ENCODE measurements at places on chromosomes 4 and X. TPM values are rescaled to one million over a fixed set of nuclear protein-coding genes. Genes with fewer than 3 reads are reported as not detected.

The CT45A2 gene
- total RNA-seq: not detected

The MXRA5 gene
- total RNA-seq: not detected

The CT47B1 gene
- not detected for total RNA-seq

The HPGD gene
- total RNA-seq: 11.5 TPM

The FRYL gene
- total RNA-seq: 75.0 TPM

The LNX1 gene
- not detected for total RNA-seq

DNA sequence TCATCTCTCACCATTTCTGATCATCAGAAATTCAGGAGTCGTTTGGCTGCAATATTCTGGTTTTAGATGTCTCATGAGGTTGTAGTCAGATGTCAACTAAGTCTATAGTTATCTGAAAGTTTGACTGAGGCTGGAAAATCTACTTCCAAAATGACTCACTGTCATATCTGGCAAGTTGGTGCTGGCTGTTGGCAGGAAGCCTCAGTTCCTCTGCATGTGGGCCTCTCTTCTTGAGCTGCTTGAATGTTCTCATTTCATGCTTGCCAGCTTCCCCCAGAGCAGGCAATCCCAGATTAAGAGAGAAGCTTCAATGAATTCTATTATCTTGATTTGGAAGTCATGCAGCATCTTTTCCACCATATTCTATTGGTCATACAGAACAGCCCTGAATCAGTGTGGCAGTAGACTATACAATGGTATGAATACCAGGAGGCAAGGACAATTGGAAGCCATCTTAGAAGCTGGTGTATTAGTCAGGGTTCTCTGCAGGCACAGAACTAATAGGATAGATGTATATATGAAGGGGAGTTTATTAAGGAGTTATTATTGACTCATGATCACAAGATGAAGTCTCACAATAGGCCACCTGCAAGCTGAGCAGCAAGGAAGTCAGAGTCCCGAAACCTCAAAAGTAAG, 46.8 kb upstream of the ELF2 start:
- peak; percentile 78 for ATAC-seq

DNA sequence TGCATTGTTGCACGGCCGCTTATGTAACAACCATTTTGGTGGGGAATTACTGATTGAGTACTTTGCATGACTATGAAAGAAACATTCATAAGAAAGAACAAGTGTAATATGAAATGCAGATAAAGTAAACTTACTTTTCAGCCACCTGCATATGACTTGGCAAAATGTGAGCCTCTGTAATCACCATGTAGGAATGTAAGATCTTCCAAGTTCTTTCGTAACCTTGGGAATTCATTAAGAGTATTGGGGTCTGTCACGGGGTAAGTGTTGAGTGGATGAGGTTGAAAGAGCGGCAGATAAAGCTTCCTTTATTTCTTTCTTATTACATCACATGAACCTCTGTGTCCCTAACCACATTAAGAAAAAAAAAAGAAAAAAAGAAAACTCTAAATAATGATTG, 348.5 kb upstream of the NR3C2 start:
- ATAC-seq: no peak

GRCh38 chr4:135240796-135241195, 1039.2 kb upstream of the PABPC4L start:
- no peak for ATAC-seq

DNA sequence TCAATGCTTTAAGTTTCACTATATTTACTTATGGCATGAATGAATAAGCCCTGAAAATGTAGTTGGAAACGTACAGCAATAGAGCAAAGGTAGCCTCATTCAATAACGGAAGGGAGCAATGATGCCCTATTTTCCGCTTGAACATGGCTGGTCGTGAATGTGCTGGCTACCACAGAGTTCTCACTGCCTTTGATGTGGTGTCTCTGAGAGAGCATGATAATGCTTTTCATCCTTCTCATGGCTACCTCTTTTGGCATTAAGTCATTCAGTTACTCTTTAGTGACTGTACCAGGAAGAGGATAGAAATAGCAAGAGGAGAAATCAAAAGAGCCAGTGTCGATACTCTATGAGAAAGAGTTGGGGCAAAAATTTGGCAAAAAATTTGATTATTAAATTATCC, 308.0 kb downstream of the PPP3CA start:
- ATAC-seq: peak; percentile 89

DNA sequence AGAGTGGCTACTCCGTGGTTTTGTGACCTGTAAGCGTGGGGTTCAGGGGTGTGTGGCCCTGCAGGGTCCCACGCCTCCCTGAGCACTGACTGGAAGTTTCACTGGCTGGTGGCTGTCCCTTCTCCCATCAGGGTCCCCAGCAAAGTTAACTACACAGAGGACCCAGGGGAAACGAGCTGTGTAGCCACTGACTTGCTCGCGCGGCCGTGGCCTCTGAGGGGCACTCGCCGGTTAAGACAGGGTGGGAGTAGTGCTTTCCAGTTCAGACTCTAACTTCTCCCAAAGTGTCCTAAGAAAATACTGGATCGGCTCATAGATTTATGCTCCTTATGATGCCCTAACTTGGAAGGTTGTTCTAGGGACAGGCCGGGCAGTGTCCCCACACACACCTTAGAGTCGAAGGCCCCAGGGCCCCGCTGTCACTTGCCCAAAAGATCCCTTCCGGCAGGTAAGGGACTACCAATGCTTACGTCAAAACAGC, 28.2 kb downstream of the NELFA start:
- no peak for ATAC-seq

DNA sequence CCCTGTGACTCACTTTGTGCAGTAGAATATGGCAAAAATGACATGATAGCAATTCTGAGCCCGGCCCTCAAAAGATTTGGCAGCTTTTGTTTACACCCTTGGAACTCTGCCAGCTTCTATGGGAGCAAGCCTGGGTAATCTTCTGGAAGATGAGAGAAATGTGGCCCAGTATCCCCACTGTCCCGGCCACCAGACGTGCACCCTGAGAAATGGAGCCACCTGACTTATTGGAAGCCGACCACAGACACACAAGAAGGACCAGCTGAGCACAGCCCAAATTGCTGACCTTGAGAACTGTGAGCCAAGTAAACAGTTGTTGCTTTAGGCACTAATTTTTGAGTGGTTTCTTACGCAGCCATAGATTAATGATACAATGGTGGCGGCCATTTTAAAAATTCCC, 197.0 kb downstream of the STIM2 start:
- no peak for ATAC-seq

GRCh38 chrX:16119353-16120220, 3.8 kb upstream of the GRPR start:
- peak; percentile 66 for ATAC-seq

- ATAC-seq: no peak
Measured at GRCh38 chrX:458631-459061, 71.9 kb upstream of the PPP2R3B start.

- no peak for ATAC-seq
Measured at GRCh38 chrX:49272421-49272820, 2.8 kb downstream of the PPP1R3F start.

- ATAC-seq: no peak
Measured at GRCh38 chr4:61997831-61998230, 797.7 kb downstream of the ADGRL3 start.

DNA sequence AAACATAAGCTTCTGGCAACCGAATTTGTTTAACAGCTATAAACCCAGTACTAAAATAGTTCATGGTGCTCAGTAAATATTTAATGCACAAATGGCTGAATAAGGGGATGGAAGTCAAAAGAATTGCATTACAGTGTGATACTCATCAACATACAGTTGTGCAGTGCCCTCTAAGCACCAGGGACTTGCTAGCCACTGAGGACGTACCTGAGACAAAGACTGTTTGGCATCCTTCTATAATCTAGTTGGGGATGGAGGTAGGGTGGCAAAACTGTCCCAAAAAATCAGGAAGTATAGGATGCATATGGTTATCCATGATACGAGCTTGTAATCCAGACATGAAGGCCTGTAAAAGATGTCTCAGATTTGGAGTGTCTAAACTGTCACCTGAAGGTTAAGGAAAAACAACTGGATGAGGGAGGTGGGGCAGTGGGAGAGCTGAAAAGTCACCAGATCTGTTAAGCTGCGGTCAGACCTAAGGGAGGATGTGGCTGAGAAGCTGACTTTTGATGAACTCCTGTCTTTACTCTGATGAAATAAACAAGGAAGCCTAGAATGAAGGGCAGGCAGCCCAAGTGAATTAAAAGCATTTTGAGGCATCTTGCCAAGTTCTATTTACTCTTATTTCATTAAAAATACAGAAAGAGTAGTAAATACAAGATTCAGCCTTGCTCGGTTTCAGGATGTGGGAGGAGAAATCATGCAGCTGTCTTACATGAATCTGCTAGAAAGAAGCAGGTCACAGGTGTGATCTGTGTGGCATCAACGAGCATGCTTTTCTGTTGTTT, 12.0 kb upstream of the CD38 start:
- peak; percentile 88 for ATAC-seq

DNA sequence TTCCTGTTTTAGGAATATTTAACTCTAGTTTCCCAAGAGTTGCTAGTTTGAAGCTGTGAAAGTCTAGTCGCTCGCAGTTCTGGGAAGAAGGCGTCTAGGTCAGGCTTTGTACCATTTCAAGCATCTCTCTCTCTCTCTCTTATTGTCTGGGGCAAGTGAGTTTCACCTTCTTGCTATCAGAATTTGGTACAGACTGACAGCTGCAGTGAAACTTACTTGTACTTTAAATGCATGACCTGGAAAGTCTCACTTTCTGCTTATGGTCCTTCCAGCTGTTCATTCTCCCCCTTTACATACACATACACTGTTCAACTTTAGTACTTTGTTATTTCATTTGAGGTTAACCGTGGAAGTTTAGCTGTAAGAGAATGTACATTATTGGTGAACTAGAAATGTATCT, 4.4 kb downstream of the FRMPD4 start:
- no peak for ATAC-seq

DNA sequence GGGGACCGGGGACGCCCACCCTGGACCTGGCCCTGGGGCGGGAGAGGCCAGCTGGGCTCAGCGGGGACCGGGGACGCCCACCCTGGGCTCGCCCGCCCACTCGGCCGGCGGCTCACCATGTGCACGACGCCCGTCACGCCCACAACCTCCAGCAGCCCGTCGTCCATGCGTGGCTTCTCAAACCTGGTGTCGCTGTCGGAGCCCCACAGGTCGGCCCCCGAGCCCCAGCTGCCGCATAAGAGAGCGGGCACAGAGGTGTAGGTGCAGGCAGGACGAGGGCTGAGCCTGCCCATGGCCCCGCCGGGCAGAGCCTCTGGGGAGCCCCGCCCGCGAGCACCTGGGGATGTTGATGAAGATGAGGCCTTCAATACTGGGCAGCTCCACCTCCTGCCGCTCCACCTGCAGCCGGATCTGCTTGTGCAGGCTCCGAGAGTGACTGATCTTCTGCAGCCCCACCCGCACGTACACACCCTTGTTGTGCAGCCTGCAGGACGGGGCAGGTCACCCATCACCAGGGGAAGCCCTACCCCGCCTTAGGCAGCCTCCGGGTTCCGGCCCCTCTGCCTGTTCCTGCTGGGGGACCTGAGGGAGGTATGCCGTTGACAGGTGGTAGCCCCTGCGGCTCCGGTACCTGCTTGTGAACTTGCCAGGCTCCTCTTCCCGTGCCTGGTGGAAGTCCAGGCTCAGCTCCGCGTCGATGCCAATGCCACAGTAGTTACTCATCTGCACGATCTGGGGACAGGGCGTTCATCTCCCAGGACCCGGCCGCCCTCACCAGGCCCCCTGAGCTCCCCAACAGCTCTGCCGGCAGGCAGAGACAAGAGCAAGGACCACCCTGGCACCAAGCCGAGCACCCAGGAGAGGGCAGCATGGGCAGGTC, 11.8 kb downstream of the DGKQ start:
- no peak for ATAC-seq

- ATAC-seq: no peak
Measured at GRCh38 chr4:139609647-139610046, 53.6 kb upstream of the SETD7 start.

DNA sequence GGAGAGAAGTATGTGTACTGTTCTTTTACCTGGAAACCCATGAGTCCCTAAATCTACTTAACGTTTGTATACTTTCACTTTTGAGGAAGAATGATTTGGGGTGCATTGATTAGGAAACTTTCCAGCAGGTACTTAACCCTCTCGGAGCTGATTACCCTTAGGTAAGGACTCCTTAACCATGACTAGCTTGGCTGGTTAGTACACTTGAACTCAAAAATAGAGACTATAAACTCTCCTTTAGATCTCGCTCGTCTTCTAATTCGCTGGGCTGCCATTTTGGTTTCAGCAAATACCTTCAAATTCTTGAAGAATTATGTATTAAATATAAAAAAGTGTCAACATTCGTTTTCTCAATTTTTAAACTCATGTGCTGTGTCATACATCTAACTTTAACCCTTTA, 2.0 kb downstream of the USP9X start:
- no peak for ATAC-seq

- no peak for ATAC-seq
Measured at GRCh38 chr4:69764311-69764710, 3.9 kb upstream of the SULT1B1 start.

- peak; percentile 25 for ATAC-seq
Measured at GRCh38 chrX:10015355-10015722, 48.2 kb downstream of the CLDN34 start.

- ATAC-seq: no peak
Measured at GRCh38 chr4:146165221-146165620, 10.3 kb upstream of the LSM6 start.

- no peak for ATAC-seq
Measured at GRCh38 chrX:153640736-153641575, 6.0 kb upstream of the DUSP9 start.

DNA sequence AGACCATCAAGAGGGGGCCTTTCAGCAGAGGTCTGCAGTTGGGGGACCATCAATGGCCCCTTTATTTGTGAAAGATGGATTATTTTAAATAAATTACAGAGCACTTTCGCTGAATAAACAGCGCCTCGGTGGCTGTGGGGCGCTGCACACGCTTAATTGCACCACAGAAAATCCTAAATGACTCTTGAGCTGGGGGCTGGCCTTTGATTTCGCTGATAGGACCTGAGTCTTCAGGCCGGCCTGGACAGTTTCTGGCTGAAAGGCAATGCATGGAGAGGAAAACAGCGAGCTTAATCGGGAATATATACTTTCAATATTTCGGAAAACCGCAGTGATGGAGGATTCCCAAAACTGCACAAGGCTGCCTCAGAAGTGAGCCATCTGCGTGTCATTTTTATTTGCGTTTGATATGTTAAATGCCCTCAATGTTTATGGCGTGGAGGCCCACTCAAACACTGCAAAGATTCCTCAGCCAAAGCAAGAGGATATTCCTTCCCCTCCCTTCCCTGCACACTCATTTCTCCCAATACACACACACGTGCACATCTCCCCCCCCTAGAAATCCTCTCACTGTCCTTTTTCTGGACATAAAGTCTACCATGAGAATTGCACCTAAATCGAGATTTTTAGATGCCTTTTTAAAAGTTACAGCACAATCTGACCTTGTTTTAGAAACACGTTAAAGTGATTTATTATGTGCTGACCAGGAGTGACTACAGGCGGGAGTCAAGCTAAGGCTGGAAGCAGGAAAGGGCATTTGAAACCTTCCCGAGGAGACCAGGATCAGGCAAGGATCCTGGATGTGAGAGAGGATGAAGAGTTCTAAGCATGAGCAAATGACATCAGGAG, 340.7 kb downstream of the RAB28 start:
- ATAC-seq: no peak

Data from activated T-helper 17 cell treated with anti-CD3 and anti-CD28 coated beads, Interleukin-2, amount 50 U/mL, for 72 hours (primary cell).